Muscle of leg (tissue), 16 donors: ENCODE measurements at places on chromosomes 3 and 15. TPM values are rescaled to one million over a fixed set of nuclear protein-coding genes. Genes with fewer than 3 reads are reported as not detected.

Gene GOLGA8G
- polyA plus RNA-seq = 0.04 TPM

Gene PAK2
- polyA plus RNA-seq = 63.9 TPM

Gene GOLGA6L22
- not detected for polyA plus RNA-seq

Gene P2RY13
- 1.5 TPM for polyA plus RNA-seq

Gene GLDN
- 0.35 TPM for polyA plus RNA-seq

Gene CHRFAM7A
- 1.3 TPM for polyA plus RNA-seq

Gene GATM
- polyA plus RNA-seq = 231 TPM

Gene SRGAP3
- polyA plus RNA-seq = 25.7 TPM

Gene TGFBR2
- polyA plus RNA-seq = 68.6 TPM

Gene SEMA3G
- 20.2 TPM for polyA plus RNA-seq

Gene PLA2G4D
- not detected for polyA plus RNA-seq

Gene FSIP1
- polyA plus RNA-seq = 0.18 TPM

Gene GNL3
- polyA plus RNA-seq = 97.9 TPM

Gene CACNA2D3
- 2.5 TPM for polyA plus RNA-seq

Gene MCTP2
- 1.2 TPM for polyA plus RNA-seq

Gene TICRR
- polyA plus RNA-seq = 5.7 TPM

Gene GOLIM4
- 33.0 TPM for polyA plus RNA-seq

Gene TM4SF18
- polyA plus RNA-seq = 13.5 TPM

Gene LRRC57
- polyA plus RNA-seq = 14.8 TPM

Gene KLHL24
- 25.3 TPM for polyA plus RNA-seq

Gene PLSCR2
- not detected for polyA plus RNA-seq

Gene NPAP1
- 0.04 TPM for polyA plus RNA-seq

Gene STXBP5L
- polyA plus RNA-seq = 0.01 TPM

Gene SAMD7
- not detected for polyA plus RNA-seq

Gene C2CD4A
- polyA plus RNA-seq = 0.05 TPM

Gene TMIE
- 0.74 TPM for polyA plus RNA-seq

Gene FETUB
- not detected for polyA plus RNA-seq

Gene DET1
- polyA plus RNA-seq = 9.5 TPM

Gene SLC2A2
- polyA plus RNA-seq = 0.05 TPM

Gene SLC9C1
- 0.54 TPM for polyA plus RNA-seq

Gene RPL22L1
- 60.8 TPM for polyA plus RNA-seq

Gene SIDT1
- 3.7 TPM for polyA plus RNA-seq

Gene CELF6
- 0.92 TPM for polyA plus RNA-seq

Gene PRSS50
- polyA plus RNA-seq = 0.11 TPM

Gene FGD5
- 19.5 TPM for polyA plus RNA-seq

Gene ACKR4
- polyA plus RNA-seq = 8.0 TPM

Gene GPR62
- polyA plus RNA-seq = 0.32 TPM

Gene DAPK2
- 3.8 TPM for polyA plus RNA-seq

Gene MEX3B
- 14.4 TPM for polyA plus RNA-seq

Gene ADAMTS17
- 3.1 TPM for polyA plus RNA-seq

Gene GOLGA8N
- 16.6 TPM for polyA plus RNA-seq

Gene C15orf62
- polyA plus RNA-seq = 1.3 TPM

Gene PLA2G4B
- polyA plus RNA-seq = 3.6 TPM

Gene TIMP4
- 2.4 TPM for polyA plus RNA-seq

Gene SKIL
- 24.1 TPM for polyA plus RNA-seq

Gene ARPP19
- 65.1 TPM for polyA plus RNA-seq
